CD14-positive monocyte (primary cell): ENCODE measurements at places on chromosomes 6 and 20. TPM values are rescaled to one million over a fixed set of nuclear protein-coding genes. Genes with fewer than 3 reads are reported as not detected.

CRISP2 gene
- polyA plus RNA-seq: not detected in 2 replicates

GRIK2 gene
- polyA plus RNA-seq: not detected in 2 replicates

CCNC gene
- 41.9 TPM for polyA plus RNA-seq

PBOV1 gene
- polyA plus RNA-seq: not detected

GSTA2 gene
- polyA plus RNA-seq: not detected in 2 replicates

CAPN11 gene
- 0.11 TPM in 1 of 2 replicates, not detected in the other for polyA plus RNA-seq

CST2 gene
- not detected in 2 replicates for polyA plus RNA-seq

BCAS1 gene
- polyA plus RNA-seq: 0.02 TPM

GRCh38 chr6:108434222-108434621 lies 126.5 kb upstream of the FOXO3 start:
- no peak for DNase-seq
- H3K4me1 ChIP-seq: peaks cover 7% of the 10 kb centered on the region
- H3K4me3 ChIP-seq: no peak overlapping the region

DNA sequence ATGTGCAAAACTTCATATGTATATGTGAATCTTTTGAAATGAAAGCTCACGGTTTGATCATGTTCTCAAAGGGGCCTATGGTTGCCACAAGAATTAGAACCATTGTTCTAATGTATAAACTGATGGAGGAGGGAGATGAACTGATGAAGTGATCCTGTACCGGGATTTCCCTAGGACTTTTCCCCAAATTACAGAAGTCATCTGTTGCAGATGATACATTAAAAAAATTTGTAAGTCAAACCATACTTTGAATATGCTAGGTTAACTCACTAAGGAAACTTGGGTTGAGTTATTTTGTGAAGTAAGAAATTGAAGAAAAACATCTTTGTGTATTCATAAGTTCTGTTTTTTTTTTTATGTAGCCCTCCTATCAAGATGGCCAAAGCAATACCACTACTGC lies 33.9 kb upstream of the RNF144B start:
- peaks cover 17% of the 10 kb centered on the region for H3K4me1 ChIP-seq
- no peak overlapping the region for H3K4me3 ChIP-seq
- DNase-seq: peak; percentile 45

GRCh38 chr6:109458774-109459531 lies 3.4 kb upstream of the MICAL1 start:
- H3K27me3 ChIP-seq: no peaks in the 10 kb centered on the region
- peak overlapping the region; percentile 46 for H3K27ac ChIP-seq
- DNase-seq: peak; percentile 78
- no peak overlapping the region for H3K4me3 ChIP-seq
- peaks cover 47% of the 10 kb centered on the region for H3K4me1 ChIP-seq

- H3K36me3 ChIP-seq: no peaks in the 10 kb centered on the region
- no peak for DNase-seq
- H3K27me3 ChIP-seq: no peaks in the 10 kb centered on the region
Observed at GRCh38 chr6:25627001-25627400, 25.0 kb upstream of the SCGN start.

DNA sequence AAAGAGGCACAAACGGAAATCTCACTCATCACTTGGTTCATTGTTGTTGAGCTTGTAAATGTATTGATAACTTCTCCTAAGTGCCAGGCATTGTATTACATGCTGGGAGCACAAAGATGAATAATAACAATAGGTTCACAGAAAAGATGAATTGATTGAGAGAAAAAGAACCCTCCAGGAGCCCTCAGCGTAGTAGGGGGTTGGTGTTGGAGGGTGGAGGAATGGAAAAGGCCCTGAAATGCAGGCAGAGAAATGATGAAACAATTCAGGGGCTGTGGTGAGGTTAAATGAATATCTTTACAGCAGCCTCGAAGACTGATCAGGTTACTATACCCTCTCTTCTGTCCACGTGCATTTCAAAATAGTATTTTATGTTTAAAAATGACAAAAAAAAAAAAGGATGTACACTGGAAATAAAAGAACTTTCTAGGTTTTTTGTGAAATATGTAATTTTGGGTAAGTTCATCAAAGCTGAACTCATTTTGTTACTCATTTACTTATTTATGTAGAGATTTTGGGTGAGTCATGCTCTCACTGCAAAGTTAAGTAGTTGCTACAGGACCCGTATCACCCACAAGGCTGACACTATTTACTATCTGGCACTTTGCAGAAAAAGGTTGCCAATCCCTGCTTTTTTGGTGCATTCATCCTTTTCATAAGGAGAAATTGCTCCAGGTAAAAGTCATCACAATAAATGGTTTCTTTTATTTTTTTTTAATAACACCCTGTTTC lies 277.3 kb downstream of the ZNF217 start:
- H3K27ac ChIP-seq: no peak overlapping the region
- DNase-seq: no peak
- H3K27me3 ChIP-seq: no peaks in the 10 kb centered on the region
- H3K4me3 ChIP-seq: no peak overlapping the region
- H3K36me3 ChIP-seq: no peaks in the 10 kb centered on the region
- no peaks in the 10 kb centered on the region for H3K4me1 ChIP-seq

- no peaks in the 10 kb centered on the region for H3K36me3 ChIP-seq
- H3K27ac ChIP-seq: no peak overlapping the region
- no peak for DNase-seq
- no peaks in the 10 kb centered on the region for H3K4me1 ChIP-seq
- H3K4me3 ChIP-seq: no peak overlapping the region
Observed at GRCh38 chr6:119586250-119586882, 236.8 kb upstream of the MAN1A1 start.

DNA sequence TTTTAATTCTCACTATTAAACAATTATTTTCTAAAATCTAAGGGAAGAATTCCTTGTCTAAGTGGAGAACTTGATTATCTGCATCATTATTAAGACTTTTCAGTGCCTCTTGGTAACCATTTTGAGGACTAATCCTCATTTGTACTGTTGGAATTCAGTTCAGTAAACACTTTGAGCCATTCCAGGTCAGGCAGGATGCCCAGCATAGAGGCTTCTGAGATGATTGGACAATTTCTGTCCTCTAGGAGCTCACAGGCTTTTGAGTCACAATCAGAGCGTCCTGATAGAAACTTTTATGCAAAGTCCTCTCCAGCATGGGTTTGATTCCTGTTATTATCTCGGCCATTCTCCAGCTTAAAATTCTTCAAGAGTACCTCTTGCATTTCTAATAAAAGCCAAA lies 1304.6 kb downstream of the EPHA7 start:
- H3K36me3 ChIP-seq: no peaks in the 10 kb centered on the region
- H3K27ac ChIP-seq: no peak overlapping the region
- peaks cover 53% of the 10 kb centered on the region for H3K4me1 ChIP-seq

- no peaks in the 10 kb centered on the region for H3K4me1 ChIP-seq
- H3K27ac ChIP-seq: no peak overlapping the region
- H3K27me3 ChIP-seq: no peaks in the 10 kb centered on the region
- no peak overlapping the region for H3K4me3 ChIP-seq
Observed at GRCh38 chr6:168536665-168537539, 95.9 kb downstream of the SMOC2 start.

DNA sequence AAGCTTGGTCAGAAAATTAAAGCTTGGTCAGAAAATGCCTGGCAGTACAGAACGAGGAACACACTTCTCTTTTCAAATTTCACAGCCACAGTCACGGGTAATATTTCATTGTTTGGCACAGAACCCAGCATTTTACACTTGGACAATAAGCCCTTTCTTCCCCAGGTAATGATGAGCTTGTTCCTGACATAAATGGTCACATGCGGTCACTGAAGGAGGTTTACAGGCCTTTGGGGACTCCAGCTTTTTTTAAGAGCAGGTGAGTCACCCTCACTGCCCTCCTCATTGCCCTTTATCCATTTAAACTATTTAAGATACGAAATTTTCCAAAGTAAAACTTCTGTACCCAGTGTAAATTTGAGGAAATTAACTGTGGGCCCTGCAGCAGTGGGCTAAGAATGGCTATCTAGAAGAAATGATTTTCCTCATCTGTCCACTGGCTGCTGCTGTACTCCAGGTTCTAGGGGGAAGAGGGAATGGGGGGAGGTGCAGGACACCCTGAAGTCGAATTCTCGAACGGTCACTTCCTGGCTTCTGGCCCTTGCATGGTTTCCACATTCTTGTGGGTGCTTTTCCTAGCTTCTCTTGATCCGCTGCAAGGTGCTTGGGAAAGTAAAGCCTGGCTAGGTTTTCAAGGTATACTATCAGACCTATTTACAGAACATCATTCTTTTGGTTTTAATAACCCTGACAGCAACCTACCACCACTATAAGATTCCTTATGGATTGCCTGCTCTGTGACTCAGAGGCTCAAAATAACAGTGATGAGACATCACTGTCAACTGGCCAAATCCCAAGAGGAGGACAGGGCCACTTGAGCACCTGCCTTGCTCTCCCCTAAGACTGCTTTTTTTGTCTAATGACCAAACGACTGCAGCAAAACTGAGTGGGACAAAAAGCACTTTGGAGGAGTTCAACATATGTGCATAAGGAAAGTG lies 75.8 kb downstream of the PREP start:
- no peak overlapping the region for H3K27ac ChIP-seq
- peaks cover 91% of the 10 kb centered on the region for H3K36me3 ChIP-seq
- DNase-seq: no peak
- H3K4me3 ChIP-seq: no peak overlapping the region

GRCh38 chr6:45704056-45704800 lies 311.4 kb downstream of the CLIC5 start:
- no peak overlapping the region for H3K4me3 ChIP-seq
- H3K4me1 ChIP-seq: peaks cover 5% of the 10 kb centered on the region
- DNase-seq: no peak

GRCh38 chr6:90611543-90612312 lies 24.9 kb upstream of the MAP3K7 start:
- peak overlapping the region; percentile 68 for H3K4me3 ChIP-seq
- no peak for DNase-seq
- no peaks in the 10 kb centered on the region for H3K36me3 ChIP-seq

GRCh38 chr6:5135788-5136376 lies 50.7 kb downstream of the PPP1R3G start:
- no peaks in the 10 kb centered on the region for H3K27me3 ChIP-seq
- no peak overlapping the region for H3K27ac ChIP-seq
- H3K36me3 ChIP-seq: no peaks in the 10 kb centered on the region
- peaks cover 11% of the 10 kb centered on the region for H3K4me1 ChIP-seq
- DNase-seq: peak; percentile 18

DNA sequence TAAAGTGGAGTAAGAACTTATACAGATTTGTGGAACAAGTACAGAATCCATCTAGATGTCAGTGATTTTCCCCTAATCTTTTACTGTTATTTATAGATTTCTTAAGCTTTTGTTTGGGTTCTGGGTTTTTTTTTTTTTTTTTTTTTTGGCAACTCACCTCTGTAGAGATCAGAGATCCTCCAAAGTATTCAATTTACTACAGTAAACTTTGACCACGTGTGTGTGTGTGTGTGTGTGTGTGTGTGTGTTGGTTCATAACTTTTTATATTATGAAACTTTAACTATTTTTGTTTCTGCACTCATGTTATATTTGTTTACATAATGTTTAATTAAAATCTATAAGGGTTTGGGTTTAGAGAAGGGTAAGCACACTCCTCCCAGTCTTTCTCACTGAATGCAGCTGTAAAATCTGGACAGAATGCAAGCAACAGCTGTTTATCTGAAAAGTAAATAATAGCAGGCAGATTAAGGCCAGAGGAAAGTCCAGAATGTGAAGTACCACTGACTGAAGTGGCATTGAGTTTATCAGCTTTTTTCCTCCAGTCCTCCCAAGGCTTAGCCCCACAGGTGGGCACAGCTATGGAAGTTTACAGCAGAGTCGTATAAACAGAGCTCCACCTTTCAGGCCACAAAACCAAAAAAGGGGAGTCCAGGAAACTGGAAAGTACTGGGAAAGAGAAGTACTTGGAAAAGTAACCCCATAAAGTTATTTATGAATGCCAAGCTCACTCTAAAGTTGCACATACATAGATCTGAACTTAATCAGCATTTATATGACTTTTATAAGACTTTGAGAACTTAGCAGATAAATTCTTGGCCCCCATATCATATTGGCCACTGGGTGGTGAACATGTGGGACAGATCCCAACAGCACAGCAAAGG lies 43.0 kb upstream of the CD2AP start:
- peaks cover 27% of the 10 kb centered on the region for H3K4me1 ChIP-seq
- H3K27ac ChIP-seq: no peak overlapping the region
- H3K36me3 ChIP-seq: no peaks in the 10 kb centered on the region
- no peak overlapping the region for H3K4me3 ChIP-seq
- H3K27me3 ChIP-seq: no peaks in the 10 kb centered on the region

GRCh38 chr6:10690651-10691445 lies 3.6 kb downstream of the C6orf52 start:
- peak; percentile 17 for DNase-seq
- H3K4me3 ChIP-seq: no peak overlapping the region
- H3K36me3 ChIP-seq: no peaks in the 10 kb centered on the region
- peaks cover 34% of the 10 kb centered on the region for H3K4me1 ChIP-seq

DNA sequence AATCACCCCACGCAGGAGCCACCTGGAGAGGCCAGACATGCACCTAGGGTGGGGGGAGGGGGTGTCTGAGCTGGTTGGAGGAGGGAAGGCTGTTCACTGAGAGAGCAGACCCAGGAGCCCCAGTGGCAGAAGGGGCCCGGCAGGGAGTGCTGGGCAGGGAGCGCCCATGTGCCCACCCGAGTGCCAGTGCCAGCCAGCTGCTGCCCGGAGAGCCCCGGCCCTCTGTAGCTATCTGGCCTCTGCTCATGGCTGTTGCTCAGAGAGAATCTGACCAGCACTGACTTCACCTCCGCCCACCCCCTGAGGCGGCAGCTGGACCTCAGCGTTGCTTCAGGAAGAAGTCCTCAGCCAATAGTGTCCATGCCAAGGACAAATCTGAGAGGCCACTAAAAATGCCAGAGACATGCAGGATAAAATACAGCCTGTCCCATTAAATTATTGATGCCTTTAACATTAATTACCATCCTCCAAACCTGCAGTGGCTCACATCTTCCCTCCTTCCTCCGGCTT lies 22.8 kb downstream of the SLC17A9 start:
- no peak overlapping the region for H3K4me3 ChIP-seq
- peaks cover 22% of the 10 kb centered on the region for H3K4me1 ChIP-seq
- H3K27me3 ChIP-seq: peaks cover 88% of the 10 kb centered on the region

DNA sequence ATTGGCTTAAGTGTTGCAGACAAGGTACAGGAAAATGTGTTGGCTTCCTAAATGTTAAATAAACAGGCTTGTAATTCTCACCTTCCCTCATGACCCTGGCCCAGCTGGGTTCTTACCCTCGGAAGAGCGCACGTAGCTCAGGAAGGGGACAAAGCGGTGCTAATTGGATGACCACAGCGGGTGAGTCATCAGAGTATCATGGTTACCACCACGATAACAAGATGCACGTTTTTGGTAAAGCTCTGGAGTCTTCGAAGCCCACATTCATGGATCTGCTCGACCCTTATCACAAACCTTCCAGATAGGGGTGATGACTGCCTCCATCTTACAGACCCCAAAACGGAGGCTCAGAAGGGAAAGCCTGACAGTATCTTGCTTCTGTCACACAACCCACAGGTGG lies 32.8 kb downstream of the APCDD1L start:
- H3K4me1 ChIP-seq: no peaks in the 10 kb centered on the region
- H3K4me3 ChIP-seq: no peak overlapping the region

DNA sequence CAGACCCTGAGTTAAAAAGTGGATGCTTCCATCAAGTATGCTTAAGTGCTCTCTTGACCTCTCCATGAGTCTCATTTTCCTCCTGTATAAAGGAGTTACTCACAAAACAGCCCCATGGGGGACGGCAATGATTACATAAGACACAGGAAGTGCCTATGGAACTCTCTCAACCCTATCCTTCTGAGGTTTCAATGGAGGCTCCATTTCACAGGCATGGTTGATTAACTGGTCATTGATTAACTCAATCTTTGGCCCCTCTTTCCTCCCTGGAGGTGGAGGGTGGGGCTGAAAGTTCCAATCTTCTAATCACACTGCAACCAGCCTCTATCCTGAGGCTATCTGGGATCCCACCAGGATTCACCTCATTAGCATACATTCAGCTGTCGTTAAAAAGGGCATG lies 29.3 kb downstream of the CST8 start:
- no peak overlapping the region for H3K27ac ChIP-seq
- H3K4me1 ChIP-seq: no peaks in the 10 kb centered on the region
- no peaks in the 10 kb centered on the region for H3K36me3 ChIP-seq
- no peak for DNase-seq
- H3K27me3 ChIP-seq: no peaks in the 10 kb centered on the region
